ENCODE measurements at places on chromosomes 7 and 10. TPM values are rescaled to one million over a fixed set of nuclear protein-coding genes. Genes with fewer than 3 reads are reported as not detected.

Gene SORCS1
- polyA plus RNA-seq, result 0.01 TPM

Gene NYAP1
- 0.09 TPM for polyA plus RNA-seq

Gene ASZ1
- 0.03 TPM for polyA plus RNA-seq

Gene ZNHIT1
- 36.6 TPM for polyA plus RNA-seq

Gene PDE1C
- 16.6 TPM for polyA plus RNA-seq

Gene MKI67
- 24.8 TPM for polyA plus RNA-seq

Gene CPA4
- polyA plus RNA-seq, result 31.5 TPM

DNA sequence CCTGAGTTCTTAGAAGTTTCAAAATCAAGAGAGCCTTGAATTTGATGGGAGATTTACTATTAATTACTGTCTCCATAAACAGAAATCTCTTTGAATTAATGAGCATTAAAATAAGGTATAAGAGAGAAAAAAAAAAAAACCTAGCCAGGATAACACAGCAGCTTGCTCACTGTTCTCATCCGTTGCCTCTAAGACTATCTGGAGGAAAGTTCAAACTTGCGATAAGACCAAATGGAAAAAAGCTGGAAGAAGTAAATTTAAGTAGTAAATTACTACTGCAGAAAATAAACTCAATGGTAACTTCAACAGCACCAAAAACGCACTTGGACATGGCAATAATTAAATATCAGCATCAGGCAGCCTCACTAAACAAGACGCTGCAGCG lies 36.7 kb downstream of the GNA12 start:
- DNase-seq, result peak; percentile 36

DNA sequence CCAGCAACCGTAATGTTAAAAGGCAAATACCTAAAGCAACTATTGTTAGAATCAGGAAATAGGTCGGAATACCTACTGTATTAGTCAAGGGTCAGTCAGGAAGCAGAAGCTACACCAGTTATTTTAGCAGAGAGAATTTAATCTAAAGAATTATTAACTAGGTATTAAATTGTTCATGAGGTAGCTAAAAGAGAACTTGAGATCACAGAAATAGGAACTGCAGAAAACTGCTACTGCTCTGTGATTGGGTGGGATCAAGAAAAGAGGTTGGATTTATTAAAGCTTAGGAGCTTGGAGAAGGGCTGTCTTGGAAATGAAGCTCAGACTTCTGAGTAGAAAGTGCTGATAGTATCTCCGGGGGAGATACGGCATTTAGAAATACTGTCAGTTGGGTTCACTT lies 20.0 kb upstream of the ZNF438 start:
- no peak for DNase-seq

DNA sequence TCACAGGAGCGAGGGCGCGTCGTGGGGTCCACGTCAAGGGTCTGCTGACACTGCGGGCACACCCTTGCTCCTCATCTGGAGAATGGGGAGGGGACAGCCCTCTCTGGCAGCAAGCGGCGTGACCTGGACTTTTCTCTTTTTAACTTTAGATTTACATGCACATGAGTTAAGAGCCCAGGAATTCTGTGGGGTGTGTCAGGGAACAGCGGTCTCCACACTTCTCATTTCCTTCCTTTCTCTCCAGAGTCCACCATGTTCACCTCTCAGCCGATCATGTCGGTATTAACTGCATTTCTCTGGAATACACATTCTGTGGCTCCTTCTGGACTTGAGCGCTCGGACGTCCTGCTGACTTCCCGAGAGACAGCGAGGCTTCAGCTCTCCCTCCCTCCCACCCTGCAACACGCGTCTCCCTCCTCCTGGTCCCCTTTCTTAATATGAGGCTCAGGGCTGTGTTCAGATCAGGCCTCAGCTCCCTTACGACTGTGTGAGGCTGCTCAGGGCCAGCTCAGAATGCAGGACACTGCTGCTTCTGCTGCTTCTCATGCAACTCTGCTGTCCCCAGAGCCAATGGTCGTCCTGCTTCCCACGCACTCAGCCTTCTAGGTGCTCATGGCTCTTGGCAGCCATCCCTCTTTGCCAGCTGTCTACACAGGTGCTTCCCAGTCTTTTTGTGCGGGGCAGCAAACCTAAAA lies 261.3 kb downstream of the ELFN1 start:
- peak; percentile 77 for DNase-seq

DNA sequence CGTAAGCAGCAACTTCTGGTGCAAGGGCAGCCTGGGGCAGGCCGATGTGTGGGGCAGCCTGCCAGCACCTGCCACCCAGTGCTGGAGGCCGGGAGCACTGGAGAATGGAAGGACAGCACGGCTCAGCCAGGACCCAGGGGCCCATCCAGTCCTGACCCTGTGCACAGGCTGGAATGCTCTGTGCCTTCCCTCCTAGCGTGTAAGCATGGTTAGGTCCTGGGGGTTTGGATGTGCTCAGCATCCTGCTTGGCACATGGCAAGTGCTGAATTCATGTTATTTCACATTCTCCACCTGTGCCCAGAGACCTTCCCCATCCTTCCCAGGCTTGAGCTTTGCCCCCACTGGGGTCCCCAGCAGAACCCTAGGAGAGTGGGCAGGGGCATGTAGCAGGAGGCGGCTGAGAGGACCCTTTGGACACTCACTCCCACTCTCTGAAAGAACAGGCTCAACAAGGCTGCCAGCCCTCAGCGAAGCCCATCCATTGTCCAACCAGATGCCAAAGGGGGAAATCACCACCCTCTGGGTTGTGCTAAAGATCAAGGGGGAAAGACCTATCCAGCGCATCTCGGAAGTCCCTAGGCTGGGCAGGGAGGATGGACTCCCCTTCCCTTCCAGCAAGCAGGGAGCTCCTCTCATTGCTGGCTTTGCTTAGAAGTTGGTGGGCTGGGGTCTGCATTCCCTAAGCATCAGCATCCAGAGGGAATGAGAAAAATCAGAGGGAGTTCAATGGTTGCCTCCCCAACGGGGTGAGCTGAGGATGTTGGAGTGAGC lies 29.7 kb downstream of the ANXA8 start:
- DNase-seq, result no peak

DNA sequence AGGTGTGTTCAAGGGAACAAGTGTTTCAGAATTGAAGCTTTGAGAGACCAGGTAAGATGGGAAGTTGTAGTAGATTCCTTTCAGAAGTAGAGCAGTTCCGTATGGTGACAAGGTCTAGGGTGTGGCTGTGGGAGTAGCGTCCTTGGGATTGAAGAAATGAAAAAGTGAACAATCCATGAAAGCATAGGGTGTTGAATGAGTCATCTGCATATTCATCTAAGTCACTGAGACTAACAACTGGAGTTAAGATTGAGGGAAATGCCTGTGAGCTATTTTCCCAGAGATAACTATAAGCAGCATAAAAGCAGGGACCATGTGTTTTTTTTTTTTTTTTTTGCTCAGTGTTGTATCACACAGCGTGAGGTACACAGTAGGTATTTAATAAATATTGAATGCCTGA lies 134.8 kb downstream of the PHTF2 start:
- DNase-seq, result peak; percentile 69

- peak; percentile 85 for DNase-seq
These were observed 516.9 kb upstream of the LRRN3 start for GRCh38 chr7:110573862-110574528.

GRCh38 chr7:125255810-125256209 lies 326.2 kb upstream of the POT1 start:
- no peak for DNase-seq

- peak; percentile 69 for DNase-seq
These were observed 18.9 kb downstream of the CALML3 start for GRCh38 chr10:5543623-5544022.

DNA sequence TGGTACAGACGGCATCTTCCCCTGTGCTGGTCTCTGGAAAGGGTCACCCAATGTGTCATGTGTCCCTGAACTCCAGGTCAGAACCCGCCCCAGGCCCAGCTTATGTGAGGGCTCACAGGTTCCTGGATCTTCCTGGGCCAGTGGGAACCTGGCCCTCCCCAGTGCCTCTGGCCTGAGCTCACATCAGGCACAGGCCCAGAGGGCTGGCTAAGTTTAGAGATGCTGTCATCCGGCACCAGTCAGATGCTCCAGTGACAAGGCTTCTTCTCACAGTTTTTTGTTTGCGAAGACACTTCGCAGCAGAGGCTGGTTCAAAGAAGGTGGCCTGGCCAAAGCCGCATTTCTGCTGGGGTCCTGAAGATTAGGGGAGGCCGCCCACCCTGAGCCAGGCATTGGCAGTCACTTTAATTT lies 11.8 kb downstream of the CAMK2B start:
- DNase-seq, result no peak

DNA sequence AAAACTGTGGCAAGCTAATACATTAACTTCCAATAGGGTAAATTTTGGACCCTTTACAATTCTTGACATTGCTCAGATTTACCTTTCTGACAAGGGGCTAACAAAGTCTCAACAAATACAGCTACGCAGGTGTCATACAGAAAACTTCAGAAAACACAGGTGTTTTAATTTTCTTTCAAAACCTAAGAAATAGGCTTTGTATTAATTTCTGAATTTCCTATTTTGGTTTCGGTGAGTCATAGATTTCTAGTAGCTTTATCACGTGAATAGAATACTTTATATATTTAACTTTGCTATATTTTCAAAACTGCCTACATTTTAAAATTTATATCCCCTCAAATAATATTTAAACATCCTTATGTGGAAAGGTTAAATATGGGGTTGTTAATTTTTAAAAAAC lies 215.3 kb downstream of the DGKB start:
- no peak for DNase-seq
